ENCODE measurements at places on chromosomes 6 and 20.
A peak's percentile ranks its signal among the peaks of the same experiment; 100 is the strongest.

- DNase-seq: peak; percentile 17
Measured at GRCh38 chr6:148144917-148145521, 197.6 kb upstream of the SASH1 start.

- DNase-seq: no peak
Measured at GRCh38 chr20:33370291-33370690, 31.0 kb downstream of the CDK5RAP1 start.

DNA sequence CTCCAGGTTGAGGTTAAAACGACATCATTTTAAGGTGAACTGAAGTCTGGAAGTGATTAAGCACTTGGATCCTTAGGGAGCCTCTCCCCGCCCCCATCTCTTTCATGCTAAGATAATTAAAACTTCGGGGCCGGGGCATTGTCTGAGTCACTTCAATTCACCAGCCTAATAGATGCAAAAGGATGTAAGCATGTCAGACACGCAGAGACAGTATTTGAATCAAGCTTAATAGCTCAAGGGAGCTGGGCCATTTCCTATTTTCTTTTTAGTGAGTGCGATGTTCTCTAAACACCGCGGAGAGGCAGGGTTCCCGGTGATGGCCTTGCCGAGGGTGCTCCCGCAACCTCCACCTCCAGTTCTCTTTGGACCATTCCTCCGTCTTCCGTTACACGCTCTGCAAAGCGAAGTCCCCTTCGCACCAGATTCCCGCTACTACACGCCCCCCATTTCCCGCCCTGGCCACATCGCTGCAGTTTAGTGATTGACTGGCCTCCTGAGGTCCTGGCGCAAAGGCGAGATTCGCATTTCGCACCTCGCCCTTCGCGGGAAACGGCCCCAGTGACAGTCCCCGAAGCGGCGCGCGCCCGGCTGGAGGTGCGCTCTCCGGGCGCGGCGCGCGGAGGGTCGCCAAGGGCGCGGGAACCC is 516 bp upstream of the IRF4 start:
- no peak for DNase-seq

- DNase-seq: no peak
Measured at GRCh38 chr6:110618591-110619267, 142.3 kb upstream of the SLC22A16 start.

DNA sequence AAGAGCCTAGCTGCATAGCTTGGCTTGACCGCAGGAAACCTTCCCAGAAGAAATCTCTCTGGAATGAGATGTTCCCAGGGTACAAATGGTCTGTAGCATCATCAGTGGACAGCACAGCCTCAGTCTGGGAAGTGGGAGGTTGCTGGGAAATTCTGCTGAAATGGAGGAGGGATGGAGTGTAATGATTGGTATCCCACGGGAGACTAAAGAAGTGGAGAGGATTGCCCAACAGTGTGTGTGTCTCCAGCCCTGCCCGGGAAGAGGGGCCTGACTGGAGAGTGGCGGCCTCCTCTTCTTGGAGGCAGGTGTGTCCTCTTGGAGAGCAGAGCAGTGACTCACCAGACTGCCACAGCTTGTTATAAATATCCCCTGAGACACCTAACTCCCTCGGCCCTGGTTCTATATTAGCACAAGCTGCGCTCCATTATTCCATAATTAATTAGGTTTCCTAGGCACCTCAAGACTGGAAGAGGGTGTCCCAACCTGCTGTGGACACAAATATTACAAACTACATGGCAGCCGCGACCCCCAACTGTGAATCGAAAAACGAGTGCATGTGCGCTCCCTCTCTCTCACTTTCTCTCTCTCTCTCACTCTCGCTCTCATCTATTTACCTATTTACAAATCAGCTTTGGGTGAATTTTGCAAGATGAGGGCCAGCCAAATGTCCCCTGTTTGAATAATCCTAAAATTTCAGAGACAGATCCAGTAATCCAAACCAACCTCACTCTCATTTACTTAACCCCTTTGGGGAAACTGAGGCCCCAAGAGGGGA is 68.8 kb downstream of the FGD2 start:
- DNase-seq: no peak

DNA sequence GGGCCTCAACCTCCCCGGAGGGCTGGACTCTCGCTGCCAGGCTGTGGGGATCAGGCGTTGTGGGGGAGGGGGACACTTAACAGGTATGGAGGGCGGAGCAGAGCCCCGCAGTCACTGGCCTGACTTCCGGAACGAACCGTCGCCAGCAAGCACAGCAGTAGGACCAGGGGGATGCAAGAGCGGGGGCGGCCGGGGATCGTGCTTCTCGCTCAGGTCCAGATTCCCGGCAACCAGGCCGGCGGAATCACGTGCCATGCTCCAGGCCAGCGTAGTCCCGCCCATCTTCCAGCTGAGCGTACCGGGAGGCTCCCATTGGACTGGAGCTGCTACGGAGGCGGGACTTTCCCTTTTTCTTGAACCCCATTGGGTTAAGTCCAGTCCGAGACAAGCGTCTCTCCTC is 10.0 kb upstream of the POU5F1 start:
- peak; percentile 74 for DNase-seq

- DNase-seq: no peak
Measured at GRCh38 chr6:108660251-108660650, 99.5 kb downstream of the FOXO3 start.

DNA sequence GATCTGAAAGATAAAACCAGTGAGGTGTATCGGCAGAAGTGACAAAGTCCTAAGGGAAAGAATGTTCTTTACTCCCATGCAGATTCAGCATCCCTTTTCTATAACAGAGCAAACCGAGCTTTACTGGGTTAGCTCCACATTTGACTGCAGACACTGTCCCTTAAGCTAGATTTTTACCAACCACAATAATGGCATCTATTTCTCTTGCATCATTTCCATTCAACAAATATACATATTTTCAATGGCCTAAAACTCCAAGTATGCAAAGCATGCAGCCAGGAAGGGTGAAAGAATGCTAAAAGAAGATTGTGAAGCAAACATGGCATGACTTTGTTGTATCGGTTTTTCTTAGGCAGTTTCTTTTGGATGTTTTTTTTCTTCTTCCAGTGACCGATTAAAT is 255.4 kb downstream of the OGFRL1 start:
- no peak for DNase-seq

DNA sequence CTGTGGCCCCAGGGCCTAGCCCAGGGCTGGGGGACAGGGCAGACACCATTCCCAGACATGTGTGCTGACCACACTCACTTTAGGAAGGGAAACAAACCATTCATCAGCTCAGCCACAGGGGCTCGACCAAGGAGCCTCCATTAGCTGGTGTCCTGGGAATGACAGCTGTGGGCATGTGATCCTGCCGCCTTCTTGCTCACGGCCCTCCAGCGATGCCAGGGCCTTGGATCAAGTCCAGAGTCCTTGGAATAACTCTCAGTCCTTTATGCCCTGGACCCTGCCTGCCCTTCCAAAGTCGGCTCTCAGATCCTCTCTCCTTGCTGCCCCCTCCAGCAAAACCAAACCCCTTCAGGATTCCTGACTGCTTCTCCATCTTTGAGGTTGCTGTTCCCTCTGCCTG is 165.0 kb upstream of the RNF24 start:
- no peak for DNase-seq

DNA sequence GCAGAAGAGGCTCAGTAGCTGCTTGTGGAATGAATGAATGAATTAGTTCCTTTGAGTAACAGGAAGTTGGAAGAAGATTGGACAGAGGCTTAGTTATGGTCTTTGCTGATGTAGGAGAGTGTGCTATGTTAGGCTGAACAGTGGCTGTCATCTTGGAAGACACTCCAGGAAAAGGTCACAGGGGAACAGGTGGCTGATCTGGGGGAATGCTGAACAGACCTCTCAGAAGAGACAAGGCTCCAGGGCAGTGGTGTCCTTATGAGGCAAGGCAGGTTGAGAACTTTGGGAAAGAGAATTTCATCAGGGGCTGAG is 62.3 kb downstream of the UTRN start:
- no peak for DNase-seq

DNA sequence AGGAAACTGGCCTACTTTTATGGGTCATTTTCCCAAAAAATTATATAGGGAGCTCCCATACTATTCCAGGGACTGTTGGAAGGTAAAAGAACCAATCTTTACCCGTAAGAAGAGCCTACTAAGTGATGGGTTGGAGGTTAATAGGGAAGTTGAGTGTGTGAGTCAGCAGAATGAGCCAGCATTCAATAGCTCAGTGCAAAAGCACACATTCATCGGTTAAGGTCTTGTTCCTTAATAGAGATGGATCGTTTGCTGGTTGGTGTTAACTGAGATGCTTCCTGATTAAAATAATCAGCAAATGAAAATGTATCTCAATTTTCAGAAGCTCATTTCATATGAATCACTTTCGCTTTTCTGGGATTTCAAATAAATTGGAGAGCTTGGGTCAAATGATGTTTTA is 115.3 kb upstream of the MRPS10 start:
- peak; percentile 48 for DNase-seq

- DNase-seq: no peak
Measured at GRCh38 chr20:1997483-1998192, 3.8 kb upstream of the PDYN start.

- no peak for DNase-seq
Measured at GRCh38 chr20:58697201-58697866, 4.7 kb downstream of the NPEPL1 start.

GRCh38 chr20:61803416-61803914 is 262.2 kb downstream of the TAF4 start:
- no peak for DNase-seq

GRCh38 chr6:37239950-37240713 is 17.4 kb upstream of the TBC1D22B start:
- peak; percentile 98 for DNase-seq

- DNase-seq: peak; percentile 42
Measured at GRCh38 chr20:32189691-32190615, 17.6 kb downstream of the PLAGL2 start.

GRCh38 chr6:723540-723939 is 30.6 kb upstream of the EXOC2 start:
- no peak for DNase-seq

GRCh38 chr6:18509871-18510643 is 122.9 kb downstream of the RNF144B start:
- DNase-seq: no peak

- no peak for DNase-seq
Measured at GRCh38 chr20:33105316-33105924, 26.0 kb downstream of the BPIFB4 start.

DNA sequence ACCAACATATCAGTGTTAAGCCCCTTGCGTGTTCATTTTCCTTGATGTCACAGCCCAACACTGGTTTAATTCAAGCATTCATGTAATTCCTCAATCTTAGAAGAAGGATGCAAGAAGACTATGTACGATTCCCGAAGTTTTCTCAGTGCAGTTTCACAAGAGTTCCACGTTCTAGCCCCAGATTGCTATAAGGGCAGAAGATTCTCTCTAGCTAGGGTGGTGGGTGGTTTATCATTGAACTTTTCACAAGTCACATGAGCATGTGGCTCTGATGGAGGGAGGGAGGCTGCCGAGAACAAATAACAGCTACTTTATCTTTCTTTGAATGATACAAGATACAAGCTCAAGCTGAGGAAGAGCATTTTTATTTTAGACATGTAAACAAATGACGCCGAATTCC is 71.9 kb upstream of the NHSL1 start:
- DNase-seq: no peak

GRCh38 chr6:31441365-31442267 is 38.2 kb downstream of the MICA start:
- DNase-seq: peak; percentile 93

GRCh38 chr6:45647341-45648261 is 269.9 kb upstream of the SUPT3H start:
- DNase-seq: no peak

DNA sequence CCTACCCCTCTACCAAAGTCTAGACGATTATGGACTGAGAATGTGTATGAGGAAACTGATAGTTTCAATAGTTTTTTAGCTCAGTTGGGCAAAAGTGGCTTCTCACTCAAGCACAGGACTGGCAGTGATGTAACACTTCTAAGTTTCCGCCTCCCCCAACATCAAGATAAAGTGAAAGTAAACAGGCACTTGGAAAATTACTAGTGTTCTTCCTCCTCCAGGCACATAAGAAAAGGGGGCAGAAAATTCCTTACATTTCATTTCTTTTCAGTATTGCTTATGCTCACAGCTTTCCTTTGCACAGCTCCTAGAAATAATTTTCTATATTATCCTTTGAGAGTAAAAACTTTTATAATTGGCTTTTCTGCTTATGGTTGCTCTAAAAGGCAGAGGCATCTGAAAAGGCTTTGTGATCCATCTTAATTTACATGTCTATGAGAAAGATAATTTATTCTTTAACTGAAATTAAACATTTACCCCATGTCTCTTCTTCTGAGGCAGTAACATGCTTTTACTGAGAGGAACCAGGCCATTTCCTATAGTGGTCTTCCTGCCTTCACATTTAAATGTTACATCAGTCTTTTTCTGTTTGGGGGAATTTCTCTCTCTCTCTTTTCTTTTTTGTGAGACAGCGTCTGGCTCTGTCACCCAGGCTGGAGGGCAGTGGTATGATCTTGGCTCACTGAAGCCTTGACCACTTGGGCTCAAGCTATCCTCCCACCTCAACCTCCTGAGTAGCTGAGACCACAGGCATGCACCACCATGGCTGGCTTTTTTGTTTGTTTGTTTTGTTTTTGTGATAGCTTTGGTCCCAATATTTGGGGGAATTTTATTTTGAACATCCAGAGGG is 65.0 kb upstream of the EEF1A1 start:
- DNase-seq: peak; percentile 89

DNA sequence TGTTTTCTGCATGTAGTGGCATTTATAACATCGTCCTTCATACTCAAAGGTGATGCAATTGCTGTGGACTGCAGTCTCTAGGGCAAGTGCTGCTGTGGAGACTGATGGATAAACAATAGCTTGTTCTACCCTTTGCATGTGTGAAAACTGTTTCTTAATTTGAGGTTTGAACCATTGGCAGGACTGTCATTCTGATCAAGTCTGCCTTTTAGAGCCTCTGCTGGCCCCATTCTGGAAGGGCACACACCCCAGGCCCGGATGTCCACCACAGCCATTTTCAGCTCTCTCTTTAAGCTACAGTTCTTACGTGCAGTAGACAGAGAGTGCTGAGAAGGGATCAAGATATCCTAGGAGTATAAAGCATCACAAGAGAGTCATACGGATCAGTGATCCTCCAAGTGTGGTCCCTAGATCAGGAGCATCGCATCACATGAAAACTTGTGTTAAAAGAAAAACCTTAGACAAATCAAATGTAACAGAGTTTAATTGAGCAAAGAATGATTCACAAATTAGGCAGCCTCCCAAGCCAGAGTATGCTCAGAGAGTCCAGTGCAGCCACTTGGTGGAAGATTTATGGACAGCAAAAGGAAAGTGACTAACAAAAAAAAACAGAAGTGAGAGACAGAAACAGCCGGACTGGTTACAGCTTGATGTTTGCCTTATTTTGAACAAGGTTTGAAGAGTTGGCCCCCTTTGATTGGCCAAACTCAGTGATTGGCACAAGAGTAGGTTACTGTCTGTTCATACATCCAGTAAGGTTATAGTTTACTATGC is 52.0 kb downstream of the FRK start:
- DNase-seq: no peak

GRCh38 chr6:139395891-139396301 is 21.4 kb upstream of the CITED2 start:
- no peak for DNase-seq

DNA sequence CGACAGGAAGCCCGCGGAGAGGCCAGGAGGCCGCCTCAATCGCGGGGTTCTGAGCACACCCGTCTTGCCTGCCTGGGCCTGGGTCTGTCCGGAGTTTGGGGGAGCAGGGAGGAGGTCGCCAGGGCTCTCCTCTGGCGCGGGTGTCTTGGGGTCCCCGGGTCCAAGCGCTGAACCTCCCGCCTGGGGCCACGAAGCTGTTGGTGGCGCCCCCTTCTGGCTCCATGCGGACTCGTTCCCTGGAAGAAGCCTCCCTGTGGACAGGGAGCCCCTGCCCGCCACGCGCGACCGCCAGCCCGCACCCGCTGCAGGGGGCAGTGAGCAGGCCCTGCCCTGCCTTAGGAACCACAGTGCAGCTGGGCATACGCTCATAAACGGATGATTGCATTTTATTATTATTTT is 44.7 kb downstream of the MCUR1 start:
- no peak for DNase-seq

Measured in inflammatory macrophage treated with lipopolysaccharide for 1 hour (primary cell).